Esophagus muscularis mucosa (tissue), 4 donors: ENCODE measurements at places on chromosomes 2 and 18. TPM values are rescaled to one million over a fixed set of nuclear protein-coding genes. Genes with fewer than 3 reads are reported as not detected.

The SOCS6 gene
- 19.7 TPM for total RNA-seq

The PHOSPHO2 gene
- 6.0 TPM for total RNA-seq

The HOXD12 gene
- not detected for total RNA-seq

The ALPI gene
- total RNA-seq: not detected

The FBXO48 gene
- total RNA-seq: 0.71 TPM

The OTOS gene
- total RNA-seq: not detected

The TBR1 gene
- total RNA-seq: not detected

- DNase-seq: no peak
Measured at GRCh38 chr18:54671291-54671881, 80.3 kb downstream of the DYNAP start.

GRCh38 chr2:5845798-5846330 lies 153.7 kb downstream of the SOX11 start:
- no peak for DNase-seq

DNA sequence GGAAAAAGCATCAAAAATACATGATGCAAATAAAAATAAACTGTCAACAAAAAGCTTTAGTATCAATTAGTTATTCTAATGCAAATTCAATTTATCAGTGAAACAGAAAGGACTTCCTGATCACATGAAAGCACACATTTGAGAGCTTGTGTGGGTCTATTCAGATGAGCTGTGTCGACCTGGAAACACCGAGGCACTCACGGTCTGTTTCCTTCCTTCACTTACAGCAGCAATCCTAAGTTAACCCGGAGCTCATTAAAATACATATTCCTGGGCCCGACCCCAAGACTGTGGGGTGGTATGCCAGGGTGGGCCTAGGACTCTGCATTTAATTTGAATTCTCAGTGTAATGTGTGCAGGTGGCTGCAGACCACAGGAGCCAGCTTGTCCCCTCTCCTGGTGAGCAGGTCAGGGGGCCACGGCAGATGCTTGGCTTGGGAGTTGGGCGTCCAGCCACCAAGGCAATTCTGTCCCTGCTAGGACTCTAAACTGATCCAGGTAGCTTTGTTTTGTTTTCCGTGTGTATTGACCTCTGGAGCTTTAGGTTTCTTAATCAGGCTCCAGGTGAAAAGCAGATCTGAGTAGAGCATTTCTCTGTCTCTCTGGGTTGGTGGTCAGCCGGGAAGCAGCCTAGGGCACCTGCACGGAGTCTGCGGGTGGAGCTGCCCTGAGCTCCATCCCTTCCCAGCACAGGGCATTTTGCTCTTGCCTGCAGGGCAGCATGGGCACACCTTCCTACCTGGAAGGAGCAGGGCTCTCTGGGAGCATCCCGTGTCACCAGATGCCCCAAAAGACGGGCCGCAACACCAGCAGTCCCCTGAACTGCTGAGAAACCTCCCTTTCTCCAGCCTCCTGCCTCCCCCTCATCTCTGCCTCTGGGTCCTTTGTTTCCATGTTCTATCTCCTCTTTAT lies 9.0 kb downstream of the MBP start:
- no peak for DNase-seq

DNA sequence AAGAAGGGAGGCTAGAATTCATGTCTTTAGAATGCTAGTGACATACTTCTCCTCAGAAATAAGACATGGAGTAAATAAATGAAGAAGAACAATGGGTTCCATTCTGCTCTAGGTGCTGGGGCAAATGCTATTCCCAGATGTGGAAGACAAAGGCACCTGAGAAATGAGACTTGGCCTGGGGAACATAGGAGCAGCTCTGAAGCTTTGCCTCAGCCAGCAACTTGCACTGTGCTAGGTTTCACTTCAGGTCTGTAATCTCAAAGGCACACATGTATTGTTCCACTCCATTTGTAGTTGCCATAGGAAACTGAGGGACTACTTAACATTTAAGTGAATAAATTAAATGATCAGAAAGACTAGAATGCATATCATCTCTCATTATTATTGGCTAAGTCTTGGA lies 538.9 kb upstream of the REG3G start:
- DNase-seq: no peak

DNA sequence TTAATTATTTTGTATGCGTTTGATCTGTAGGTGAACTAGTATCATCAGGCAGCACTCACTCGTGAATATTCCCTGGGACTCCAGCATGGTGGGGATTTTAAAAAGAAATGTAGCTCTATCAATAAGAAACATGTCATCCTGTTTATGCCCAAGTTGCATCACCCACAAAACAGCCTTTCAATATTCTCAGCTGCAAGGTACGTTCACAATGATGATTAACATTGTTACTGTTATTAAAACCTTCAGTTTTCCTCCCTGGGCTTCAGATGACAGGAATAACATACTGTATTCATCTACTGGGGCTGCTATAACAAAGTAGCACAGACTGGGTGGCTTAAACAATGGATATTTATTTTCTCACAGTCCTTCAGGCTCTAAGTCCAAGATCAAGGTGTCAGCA lies 87.9 kb upstream of the KLHL29 start:
- DNase-seq: no peak

GRCh38 chr2:63719052-63719451 lies 122.6 kb upstream of the UGP2 start:
- DNase-seq: no peak

- no peak for DNase-seq
Measured at GRCh38 chr2:207831584-207832248, 62.0 kb upstream of the FZD5 start.
